Left hindlimb (tissue), 1 donor: ENCODE measurements at places on chromosomes 4 and X.

DNA sequence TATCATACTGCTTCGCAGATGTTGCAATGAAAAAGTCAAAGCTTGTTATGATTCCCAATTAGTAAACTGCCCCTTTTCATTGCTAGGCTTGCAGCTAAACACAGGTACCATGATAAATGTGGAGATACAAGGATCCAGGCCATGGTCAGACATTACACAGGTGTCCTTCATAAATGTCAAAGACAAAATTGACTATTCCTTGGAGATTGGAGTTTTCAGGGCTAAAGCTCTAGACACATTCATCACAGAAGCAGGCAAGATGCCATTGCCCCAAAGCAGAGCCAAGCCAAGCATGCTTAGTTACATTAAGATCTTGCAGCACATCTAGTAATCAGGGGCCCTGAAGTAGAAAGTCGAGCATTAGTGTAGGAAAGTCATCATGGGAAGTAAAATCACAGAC, 111.3 kb upstream of the INTU start:
- no peak for DNase-seq

GRCh38 chr4:104574371-104574770, 79.7 kb upstream of the CXXC4 start:
- no peak for DNase-seq

GRCh38 chr4:138311771-138312535, 69.8 kb upstream of the SLC7A11 start:
- DNase-seq: no peak

DNA sequence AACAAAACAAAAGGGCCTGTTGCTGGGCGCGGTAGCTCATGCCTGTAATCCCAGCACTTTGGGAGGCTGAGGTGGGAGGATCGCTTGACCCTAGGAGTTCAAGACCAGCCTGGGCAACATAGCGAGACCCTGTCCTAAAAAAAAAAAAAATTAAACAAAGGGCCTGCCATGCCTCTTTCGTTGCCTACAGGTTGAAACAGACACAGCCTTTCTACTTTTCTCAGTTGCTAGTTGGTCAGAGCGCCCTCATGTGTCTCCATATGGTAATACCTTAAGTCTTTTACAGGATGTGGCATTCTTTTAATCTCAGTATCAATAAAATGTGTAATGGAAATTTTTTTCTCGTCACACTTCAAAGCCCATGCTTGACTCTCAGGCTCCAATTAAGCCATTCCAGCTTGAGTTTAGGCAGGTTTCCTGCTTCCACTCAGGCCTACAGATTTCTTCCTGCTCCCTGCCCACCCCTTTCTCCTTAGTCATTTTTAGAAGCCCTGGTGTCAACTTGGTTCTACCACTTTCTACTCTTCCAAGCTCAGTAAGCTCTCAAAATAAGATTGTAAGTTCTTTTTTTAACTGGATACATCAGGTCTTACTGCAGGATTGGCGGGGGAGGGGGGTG, 4.6 kb upstream of the SOWAHD start:
- DNase-seq: no peak

- peak; percentile 27 for DNase-seq
Observed at GRCh38 chr4:2761035-2761923, 5.1 kb upstream of the TNIP2 start.
